Spleen (tissue), 13 donors: ENCODE measurements at places on chromosomes 11 and 22.

DNA sequence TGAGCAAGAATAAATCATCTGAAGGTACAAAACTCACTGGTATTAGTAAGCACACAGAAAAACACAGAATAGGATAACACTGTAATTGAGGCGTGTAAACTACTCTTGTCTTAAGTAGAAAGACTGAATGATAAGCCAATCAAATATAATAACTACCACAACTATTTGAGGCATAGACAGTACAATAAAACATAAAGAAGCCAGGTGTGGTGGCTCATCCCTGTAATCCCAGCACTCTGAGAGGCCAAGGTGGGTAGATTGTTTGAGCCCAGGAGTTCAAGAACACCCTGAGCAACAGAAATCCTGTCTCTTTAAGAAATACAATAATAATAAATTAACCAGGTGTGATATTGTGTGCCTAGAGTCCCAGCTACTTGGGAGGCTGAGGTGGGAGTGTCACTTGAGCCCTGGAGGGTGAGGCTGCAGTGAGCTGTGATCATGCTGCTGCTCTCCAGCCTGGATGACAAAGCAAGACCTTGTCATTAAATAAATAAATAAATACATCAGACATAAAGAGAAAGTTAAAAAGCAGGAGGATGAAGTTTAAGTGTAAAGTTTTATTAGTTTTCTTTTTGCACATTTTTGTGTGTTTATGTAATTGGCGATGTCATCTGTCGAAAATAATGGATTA, 390.6 kb downstream of the DYNC2H1 start:
- DNase-seq, result no peak

DNA sequence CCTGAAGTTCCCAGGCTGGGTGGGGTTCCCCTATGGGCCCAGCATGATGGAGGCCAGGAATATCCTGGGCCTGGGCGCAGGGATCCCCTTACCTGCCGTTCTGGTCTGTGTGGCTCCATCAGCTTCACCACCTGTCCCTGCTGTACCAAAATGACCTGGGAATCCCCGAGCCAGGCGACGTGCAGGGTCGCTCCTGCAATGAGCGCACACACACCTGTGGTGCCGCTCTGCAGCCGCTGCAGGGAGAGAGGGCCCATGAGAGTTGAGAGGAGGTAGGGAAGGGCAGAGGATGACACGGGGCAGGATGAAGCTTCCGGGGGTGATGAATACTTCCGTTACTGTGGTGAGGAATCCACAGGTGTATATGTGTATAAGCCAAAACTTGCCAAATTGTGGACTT, 21.6 kb downstream of the PPM1F start:
- DNase-seq, result no peak

DNA sequence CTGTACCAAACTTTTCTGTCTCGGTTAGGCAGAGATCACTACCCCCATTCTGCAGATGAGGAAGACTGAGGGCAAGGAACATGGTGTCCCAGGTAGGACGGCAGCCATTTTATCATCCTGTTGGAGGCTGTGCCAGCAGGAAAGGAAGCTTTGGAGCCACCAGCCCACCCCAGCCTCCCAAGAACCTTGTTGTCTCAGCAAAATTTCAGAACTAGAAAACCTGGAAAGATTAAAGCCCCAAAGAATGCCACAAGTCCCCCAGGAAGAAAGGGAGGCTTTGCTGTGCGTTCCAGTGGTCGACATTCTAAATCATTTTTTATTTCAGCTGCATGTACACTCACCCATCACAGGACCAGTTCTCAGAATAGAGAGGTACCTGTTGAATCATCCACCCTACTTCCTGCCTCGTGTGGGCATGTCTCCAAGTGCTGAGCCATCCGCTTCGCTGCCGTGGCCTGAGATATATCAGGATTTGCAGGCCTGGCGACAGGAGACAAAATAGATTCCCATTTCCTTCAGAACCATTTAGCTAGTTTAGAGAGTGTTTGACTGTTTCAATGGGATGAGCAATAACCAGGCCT, 13.0 kb upstream of the EIF3D start:
- no peak for DNase-seq

DNA sequence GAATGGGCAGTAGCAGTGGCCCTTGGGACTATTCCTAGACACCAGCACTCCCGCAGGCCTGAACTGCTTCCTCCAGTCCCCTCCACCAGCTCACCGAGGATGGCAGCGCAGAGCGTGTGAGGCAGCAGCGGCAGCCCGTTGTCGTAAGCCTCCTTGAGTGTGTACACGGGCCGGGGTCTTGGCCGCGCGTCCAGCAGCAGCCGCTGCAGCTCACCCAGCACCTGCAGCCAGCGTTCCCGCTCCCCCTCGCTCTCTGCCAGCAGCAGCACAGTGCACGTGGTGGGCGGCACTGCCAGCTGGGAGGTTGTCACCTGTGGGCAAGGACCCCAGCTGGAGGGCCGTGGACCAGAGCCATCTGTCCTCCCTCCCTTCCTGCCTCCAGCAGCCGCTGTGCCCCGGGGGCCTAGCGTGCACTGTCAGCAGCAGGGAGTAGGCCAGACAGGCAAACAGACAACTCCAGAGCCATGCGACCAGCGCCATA, 13.0 kb downstream of the CDC42BPG start:
- DNase-seq, result no peak

DNA sequence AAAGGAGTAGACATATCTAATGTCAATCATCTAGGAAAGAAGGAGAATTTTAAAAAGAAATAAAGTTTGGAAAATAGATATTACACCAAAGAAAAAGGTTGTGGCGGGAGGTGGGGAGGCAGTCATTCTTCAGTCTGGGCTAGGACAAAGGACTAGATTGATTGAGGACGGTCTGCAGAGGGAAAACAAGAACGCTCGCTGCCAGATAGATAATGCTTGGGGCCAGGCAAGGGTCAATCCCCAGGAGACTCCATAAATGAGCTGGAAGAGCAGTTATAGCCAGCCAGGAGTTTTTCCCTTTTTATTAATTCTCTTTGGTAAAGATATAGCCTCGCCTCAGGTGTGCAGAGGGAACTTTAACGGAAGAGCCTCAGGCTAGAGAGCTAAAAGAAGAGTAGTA, 6.3 kb downstream of the TRPC6 start:
- DNase-seq, result no peak

GRCh38 chr11:58503361-58503856, 4.5 kb downstream of the OR5B21 start:
- no peak for DNase-seq

- no peak for DNase-seq
Observed at GRCh38 chr11:12052676-12053605, 44.5 kb upstream of the DKK3 start.

DNA sequence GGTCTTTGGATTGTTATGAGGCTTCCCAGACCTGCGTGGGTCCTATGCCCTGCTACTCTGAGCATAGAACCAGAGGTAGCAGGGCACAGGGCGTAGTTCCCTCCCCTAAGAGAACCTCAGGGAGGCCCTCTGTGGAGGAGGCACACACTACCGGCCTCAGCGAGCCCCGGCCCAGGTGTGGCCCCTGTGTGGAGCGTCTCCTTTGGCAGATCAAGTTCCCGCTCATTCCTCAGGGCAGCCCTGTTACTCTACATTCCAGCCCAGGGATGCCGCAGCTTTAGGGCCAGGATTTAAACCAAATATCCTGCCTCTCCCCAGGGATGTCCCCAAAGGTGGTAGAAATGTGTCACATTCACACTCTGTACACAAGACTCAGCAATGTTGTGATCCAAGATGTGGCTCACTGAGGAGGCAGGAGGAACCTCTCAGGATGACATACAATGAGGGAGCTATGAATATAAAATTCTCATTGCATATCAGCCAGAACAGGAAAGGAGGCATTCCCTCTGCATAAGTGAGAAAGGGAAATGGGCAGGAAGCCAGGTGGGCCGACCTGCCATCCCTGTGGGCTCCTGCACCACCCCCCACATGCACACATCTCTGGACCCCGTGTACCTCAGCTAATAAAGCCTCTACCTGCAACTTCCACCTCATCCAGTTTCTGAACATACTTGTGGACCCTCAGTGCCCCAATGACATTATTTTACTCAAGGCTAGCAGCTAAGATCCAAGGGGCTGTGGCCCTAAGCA, 131.9 kb upstream of the TEAD1 start:
- no peak for DNase-seq

- DNase-seq, result no peak
Observed at GRCh38 chr11:80586464-80586863, 1145.6 kb upstream of the TENM4 start.
